GM12892 (cell line): ENCODE measurements at places on chromosomes 6 and 20.

GRCh38 chr6:4295783-4296155, 160.4 kb upstream of the ECI2 start:
- DNase-seq: no peak

DNA sequence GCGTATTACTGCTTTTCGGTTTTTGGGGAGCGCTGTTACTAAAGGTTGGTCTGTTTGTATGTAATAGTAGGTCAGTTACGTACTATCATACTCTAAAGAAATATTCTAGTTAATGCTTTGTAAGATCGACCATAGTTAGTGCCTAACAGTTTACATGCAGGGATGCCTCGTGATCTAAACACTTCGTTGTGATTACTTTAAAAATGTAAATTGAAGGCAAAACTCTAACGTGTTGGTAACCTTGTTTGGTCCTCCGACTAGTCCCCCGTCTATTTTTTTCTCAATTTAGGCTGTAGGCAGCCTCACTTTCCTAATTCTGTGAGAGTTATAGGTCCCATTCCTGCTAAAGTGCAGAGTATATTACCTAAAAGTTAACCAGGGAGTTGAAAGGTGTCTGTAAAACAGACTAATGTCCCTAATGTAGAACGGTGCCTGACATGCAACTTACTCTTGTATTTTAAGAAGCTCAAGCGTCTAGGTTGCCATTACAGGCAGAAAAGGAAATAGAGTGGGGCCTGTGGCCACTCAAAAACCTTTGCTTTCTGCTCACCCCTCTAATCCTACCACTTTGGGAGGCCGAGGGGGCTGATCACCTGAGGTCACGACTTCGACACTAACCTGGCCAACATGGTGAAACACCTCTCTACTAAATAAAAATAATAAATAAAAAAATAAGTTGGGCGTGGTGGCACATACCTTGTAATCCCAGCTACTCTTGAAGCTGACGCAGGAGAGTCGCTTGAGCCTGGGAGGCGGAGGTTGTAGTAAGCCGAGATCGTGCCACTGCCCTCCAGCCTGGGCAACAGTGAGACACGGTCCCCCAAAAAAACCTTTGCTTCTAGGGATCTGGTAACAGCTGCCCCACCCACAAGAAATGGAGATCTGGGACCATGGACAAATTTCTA, 37.8 kb downstream of the HFE start:
- no peak for DNase-seq

DNA sequence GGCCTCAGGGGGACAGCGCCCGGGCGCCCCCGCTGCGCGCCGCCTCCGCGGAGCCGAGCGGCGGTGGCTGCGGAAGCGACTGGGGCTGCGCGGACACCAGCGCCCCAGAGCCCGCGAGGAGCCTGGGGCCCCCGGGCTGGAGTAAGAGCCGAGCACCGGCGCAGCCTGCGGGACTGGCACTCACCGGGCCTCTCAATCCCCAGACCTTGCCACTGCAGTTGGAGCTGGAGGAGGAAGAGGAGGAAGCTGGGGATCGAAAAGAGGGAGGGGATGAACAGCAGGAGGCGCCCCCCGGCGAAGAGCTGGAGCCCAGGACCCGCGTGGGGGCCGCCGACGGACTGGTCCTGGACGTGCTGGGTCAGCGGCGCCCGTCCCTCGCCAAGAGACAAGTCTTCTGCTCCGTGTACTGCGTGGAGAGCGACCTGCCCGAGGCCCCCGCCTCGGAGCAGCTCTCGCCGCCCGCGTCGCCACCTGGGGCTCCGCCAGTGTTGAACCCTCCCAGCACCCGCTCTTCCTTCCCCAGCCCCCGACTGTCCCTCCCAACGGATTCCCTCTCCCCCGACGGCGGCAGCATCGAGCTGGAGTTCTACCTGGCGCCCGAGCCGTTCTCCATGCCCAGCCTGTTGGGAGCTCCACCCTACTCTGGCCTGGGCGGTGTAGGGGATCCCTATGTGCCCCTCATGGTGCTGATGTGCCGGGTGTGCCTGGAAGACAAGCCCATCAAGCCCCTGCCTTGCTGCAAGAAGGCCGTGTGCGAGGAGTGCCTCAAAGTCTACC, 590 bp downstream of the RNF217 start:
- no peak for DNase-seq

DNA sequence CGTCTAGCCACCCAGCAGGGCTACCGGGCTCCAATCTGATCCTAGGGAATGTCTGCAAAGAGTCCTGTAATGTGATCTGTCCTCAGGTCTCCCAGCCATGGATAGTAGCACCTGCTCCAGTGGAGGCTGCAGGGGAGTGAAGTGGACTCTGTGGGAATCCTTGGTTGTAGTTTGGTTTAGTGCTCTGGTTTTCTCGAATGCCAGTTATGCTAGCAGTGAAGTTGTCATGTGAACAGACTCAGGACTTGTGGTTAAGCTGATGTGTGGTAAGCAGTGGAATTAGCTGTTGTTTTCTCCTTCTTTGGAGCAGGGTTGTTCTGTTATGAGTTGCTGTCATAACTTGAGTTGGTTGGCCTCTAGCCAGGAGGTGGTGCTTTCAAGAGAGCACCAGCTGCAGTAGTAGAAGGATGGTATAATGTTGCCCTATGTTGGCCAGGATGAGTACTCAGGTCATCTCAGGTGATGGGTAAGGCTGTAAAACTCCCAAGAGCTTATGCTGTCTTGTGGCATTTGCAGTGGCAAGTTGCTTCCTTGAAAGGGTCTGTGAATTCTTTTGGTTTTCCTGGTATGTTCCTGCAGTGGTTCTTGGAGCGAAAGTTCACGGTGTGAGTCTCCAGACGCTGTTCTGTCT, 390.2 kb downstream of the UTRN start:
- no peak for DNase-seq

DNA sequence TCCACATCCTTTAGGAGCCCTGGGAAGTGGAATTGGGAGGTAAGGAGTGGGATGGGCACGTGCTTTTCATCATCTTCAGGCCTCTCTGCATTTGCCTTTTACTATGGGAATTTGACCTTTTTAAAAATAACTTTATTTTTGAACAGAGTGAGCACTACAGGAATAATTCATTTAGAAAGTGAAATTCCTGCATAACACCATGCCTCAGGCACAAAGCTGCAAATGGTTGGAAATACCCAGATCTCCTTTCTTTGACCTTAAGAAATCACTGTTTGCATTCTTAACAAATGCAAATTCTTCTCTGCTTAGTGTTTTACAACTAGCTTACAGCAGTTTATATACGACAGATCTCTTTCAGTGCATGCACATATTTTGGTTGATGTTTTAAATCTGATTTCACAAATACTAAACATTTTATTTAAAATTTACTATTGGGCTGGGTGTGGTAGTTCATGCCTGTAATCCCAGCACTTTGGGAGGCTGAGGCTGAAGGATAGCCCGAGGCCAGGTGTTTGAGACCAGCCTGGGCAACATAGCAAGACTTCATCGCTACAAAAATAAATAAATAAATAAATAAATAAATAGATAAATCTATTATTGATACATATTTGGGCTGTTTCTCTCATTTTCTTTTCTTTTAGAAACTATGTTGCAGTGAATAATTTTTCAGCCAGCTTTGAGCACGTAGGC, 24.5 kb downstream of the CST8 start:
- no peak for DNase-seq

- DNase-seq: no peak
Observed at GRCh38 chr6:29927275-29927569, 15.1 kb upstream of the HLA-A start.

DNA sequence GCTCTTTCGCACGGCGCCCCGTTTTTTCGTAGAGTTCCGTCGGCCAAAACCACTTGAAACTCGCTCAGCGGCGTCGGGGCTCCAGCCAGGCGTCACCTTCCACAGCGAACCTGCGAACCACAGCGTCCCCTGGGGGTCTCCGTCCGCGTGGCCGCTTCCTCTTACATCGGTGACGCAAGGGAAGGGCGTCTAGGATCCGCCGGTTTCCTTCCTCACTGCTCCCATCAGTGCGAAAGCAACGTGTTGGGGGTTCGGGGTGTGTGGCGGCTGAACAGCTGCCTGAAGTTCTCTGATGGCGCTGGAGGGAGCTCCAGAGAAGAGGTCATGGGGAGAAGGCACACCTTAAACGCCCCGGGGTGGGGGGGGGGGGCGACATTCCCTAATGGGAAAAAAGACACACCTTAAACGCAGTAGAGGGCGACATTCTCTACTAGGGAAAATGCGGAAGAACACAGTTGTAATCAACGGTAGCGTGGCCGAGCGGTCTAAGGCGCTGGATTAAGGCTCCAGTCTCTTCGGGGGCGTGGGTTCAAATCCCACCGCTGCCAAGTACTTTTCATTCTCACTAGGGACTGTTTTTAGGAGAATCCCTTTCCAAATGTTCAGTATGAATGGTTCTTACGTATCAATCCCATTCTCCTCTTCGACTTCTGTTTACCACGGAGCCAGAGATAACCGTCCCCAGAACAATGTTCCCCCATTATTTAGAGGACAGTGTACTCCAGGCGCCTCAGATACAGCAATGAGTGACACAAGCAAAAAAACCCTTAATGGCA, 16.4 kb downstream of the ZNF311 start:
- peak; percentile 23 for DNase-seq

DNA sequence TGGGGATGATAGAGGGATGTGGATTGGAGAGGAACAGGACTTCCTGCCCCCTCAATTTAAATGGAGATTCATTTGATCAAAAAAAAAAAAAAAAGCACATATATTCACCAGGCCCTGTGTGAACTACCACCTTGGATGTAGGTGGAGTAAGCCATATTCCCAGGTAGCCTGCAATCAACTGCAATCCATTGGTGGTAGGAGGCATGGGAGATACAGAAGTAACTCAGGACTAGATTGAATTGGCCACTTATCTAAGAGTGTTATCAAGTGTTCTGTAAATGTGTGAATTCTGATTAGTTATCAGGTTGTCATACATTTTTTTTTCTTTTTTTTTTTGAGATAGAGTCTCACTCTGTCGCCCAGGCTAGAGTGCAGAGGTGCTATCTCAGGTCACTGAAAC, 124.1 kb upstream of the ESR1 start:
- DNase-seq: no peak

- DNase-seq: no peak
Observed at GRCh38 chr6:100447900-100448748, 16.6 kb downstream of the SIM1 start.

- DNase-seq: no peak
Observed at GRCh38 chr6:130780122-130780521, 47.1 kb upstream of the SMLR1 start.

- no peak for DNase-seq
Observed at GRCh38 chr20:10047427-10047826, 12.6 kb downstream of the ANKEF1 start.

- DNase-seq: no peak
Observed at GRCh38 chr20:18698735-18699380, 111.0 kb downstream of the DTD1 start.

DNA sequence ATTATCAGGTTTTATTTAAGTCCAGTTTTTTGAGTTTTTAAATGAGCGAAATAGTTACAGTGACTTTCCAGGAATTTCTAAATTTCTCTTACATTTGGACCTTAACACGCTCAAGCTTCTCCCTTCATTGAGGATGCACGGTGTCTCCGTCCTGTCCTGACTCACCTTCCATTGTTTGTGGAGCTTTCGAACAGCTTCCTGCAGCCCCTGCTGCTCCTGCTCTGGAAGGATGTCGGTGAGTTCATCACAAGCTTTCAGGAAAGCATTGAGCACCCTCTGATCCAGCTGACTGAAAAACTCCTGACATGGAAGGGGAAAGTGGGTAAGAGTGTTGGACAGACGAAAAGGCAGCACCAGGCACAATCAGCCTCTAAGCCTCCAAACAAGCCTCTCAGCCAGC, 183.7 kb downstream of the SYNE1 start:
- DNase-seq: no peak

- no peak for DNase-seq
Observed at GRCh38 chr6:136365776-136366354, 76.2 kb upstream of the BCLAF1 start.

DNA sequence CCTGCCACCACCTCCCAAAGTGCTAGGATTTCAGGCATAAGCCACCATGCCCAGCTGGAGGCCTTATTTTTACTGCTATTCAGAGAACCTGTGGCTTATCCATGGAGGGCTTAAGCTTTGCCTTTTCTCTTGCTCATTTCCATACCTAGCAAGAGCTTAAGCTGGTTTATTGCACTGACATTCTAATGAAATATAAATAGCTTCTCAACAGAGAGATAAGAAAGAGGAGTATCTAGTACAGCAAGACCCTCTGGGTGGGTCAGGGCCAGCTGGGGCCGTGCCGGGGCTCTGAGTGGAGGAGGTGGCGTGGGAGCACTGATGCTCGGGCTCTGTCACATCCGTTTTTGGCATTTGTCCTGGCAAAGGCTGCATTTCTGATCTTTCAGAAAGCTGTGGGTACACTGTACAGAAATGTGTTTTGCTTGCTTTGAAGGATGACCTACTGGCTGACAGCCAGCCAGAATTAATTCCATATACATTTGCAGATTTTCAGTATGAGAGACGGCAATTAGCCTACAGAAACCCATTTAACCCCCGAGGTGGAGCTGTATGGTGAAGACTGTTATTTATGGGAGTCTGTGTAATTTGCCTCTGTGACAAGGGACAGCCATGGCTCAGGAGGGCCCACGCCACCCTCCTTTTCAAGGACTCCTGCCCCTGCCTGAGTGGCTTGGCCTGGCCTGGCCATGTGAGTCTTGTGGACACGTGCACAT, 181.6 kb upstream of the AKAP12 start:
- DNase-seq: no peak

- no peak for DNase-seq
Observed at GRCh38 chr20:17488916-17489600, 42.1 kb downstream of the BFSP1 start.

DNA sequence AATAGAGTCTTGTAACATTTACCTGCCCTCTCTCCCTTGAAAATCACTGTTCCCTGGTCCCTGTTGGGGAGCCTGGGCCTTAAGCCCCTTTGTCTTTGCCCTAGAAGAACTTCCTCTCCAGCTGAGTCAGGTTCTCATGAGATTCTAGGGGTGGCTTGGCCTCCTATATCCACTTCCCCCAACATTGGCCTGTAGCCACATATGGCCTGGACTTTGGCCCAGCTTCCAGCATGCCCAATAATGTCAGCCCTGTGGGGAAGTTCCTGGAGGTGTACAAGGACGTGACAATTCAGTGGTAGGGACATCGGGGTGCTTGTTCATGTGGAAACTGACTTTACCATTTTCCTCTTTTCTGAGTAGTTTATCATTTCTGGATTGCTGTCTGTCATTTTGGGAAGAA, 17.2 kb upstream of the MAS1L start:
- DNase-seq: no peak

- no peak for DNase-seq
Observed at GRCh38 chr6:21772884-21773575, 179.5 kb downstream of the SOX4 start.

DNA sequence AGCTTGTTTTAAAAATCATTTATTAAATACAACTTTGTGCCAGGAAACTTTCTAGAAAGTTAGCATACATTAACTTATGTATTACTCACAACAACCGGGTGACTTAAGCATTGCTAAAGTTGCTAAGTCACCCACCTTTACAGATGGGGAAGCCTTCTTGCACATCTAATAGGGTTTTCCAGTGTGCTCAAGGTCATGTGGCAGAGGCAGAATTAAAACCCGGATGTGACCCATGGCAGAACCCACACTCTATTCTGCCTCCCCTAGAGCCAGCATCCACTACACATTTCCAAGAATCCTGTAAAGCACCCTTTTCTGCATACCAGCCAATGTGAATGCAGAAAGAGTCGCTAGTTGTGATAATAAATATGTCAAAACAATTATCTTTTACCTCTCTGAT, 13.4 kb downstream of the LINC00237 start:
- DNase-seq: no peak
